Spinal cord (tissue), 10 donors: ENCODE measurements at places on chromosomes 3 and 15. TPM values are rescaled to one million over a fixed set of nuclear protein-coding genes. Genes with fewer than 3 reads are reported as not detected.
A peak's percentile ranks its signal among the peaks of the same experiment; 100 is the strongest.

The MOBP gene
- 433 TPM for total RNA-seq

The MST1R gene
- 0.88 TPM for total RNA-seq

The OR5K2 gene
- not detected for total RNA-seq

The VEPH1 gene
- 10.6 TPM for total RNA-seq

The MB21D2 gene
- total RNA-seq, result 9.5 TPM

The ZDHHC19 gene
- total RNA-seq, result 0.77 TPM

The ABHD17C gene
- 17.1 TPM for total RNA-seq

The DCBLD2 gene
- total RNA-seq, result 31.1 TPM

The CX3CR1 gene
- total RNA-seq, result 42.1 TPM

DNA sequence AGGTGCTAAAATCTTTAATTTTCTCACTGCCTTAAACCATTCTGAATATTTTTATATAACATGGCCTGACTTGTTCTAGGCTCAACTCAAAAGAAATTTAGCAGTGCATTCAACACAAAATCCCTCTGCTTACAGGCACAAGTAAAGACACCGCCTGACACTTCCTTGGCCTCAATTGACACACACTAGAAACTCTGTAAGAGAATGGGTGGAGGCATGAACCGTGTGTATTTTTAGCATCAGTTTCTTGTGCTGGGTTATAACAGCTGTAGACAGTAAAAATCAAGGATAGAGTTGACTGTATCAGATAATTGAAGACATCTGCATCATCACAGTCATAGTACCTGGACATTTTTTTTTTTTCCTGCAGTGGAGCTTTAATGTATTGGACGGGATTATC is 54.3 kb downstream of the SLC9A9 start:
- H3K36me3 ChIP-seq, result no peaks in the 10 kb centered on the region
- H3K4me1 ChIP-seq, result no peaks in the 10 kb centered on the region
- H3K4me3 ChIP-seq, result no peak overlapping the region
- H3K27me3 ChIP-seq, result no peaks in the 10 kb centered on the region

GRCh38 chr15:56759450-56759845 is 26.1 kb upstream of the ZNF280D start:
- H3K27me3 ChIP-seq, result no peaks in the 10 kb centered on the region
- H3K36me3 ChIP-seq, result no peaks in the 10 kb centered on the region
- no peak overlapping the region for H3K27ac ChIP-seq
- no peaks in the 10 kb centered on the region for H3K4me1 ChIP-seq
- H3K4me3 ChIP-seq, result no peak overlapping the region

DNA sequence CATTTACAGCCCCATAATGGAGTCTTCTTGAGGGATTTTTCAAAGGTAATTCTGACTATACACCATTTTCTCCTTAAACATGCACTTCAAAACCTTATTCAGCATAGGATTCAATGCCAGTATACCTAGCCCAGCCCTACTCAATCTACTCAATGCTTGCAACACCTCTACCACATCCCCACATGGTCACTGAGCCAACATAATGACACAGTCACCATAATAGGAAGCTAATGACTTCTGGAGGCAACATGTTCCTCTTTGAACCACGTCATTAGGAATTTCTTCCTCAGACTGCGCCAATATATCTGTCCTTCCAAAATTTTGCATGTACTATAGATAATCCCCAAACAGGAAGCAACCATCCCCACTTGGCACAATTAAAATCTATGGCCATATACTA is 153.9 kb upstream of the SETMAR start:
- no peaks in the 10 kb centered on the region for H3K27me3 ChIP-seq
- H3K4me1 ChIP-seq, result no peaks in the 10 kb centered on the region
- no peak overlapping the region for H3K27ac ChIP-seq
- no peak for DNase-seq
- no peak overlapping the region for H3K4me3 ChIP-seq
- H3K36me3 ChIP-seq, result no peaks in the 10 kb centered on the region

GRCh38 chr3:29334706-29335105 is 53.8 kb downstream of the RBMS3 start:
- peak overlapping the region; percentile 90 for H3K27ac ChIP-seq
- no peaks in the 10 kb centered on the region for H3K36me3 ChIP-seq
- H3K4me3 ChIP-seq, result no peak overlapping the region

DNA sequence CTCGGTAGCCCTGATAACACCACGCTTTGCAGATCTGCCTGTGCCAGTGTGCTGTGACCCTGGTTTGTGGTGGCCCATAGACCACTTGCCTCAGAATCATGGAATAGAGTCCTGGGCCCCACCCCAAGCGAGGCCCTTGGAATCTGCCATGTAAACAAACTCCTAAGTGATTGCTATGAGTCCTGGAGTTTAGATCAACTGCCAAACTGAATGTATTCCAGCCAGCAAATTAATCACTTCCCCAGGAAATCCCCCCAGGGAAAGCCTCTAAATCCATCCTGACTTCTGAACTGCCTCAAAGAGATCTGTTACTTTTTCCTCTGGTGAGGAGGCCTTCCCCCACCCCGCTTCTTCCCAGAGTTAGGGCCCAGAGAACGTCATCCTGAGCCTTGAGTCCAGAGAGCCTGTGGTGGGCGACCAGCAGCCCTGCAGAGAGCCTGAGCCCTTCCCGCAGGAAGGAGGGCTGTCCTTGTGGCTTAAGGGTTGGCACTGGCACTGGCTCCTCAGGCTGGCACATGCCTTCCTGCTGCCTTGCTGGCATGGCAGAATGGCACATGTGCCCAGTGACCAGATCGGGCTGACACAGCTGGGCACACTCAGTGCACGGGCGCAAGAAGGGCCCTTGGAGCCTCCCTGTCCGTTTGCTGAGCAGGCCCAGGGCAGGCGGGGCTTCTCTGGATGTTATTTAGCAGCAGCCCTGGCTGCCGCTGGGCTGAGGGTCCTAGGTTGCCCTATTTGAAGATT is 50.6 kb upstream of the PLXNA1 start:
- H3K27ac ChIP-seq, result no peak overlapping the region
- H3K4me1 ChIP-seq, result peaks cover 21% of the 10 kb centered on the region
- peaks cover 3% of the 10 kb centered on the region for H3K36me3 ChIP-seq
- DNase-seq, result no peak
- no peaks in the 10 kb centered on the region for H3K27me3 ChIP-seq
- H3K4me3 ChIP-seq, result no peak overlapping the region

- no peaks in the 10 kb centered on the region for H3K4me1 ChIP-seq
- H3K27ac ChIP-seq, result no peak overlapping the region
- H3K4me3 ChIP-seq, result no peak overlapping the region
- no peaks in the 10 kb centered on the region for H3K27me3 ChIP-seq
Measured at GRCh38 chr3:77837456-77838025, 797.6 kb downstream of the ROBO2 start.

DNA sequence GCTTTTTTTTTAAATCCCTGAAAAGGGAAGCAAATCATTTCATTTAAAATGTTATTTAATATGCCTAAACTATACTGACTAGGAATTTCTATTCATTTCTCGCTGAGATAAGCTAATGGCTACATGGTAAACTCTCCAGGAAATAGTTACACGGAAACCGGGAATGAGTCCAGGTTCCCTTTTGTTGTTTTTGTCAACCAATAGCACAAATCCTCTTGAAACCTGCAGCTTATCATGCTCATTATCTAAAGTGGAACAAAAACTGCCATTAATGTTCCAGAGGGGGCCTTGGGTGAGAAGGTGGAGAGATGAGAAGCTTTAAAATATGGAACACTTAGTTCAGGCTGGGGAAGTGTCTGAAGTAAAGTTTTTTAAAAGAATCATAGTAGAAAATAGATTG is 113.5 kb upstream of the ALCAM start:
- H3K4me3 ChIP-seq, result no peak overlapping the region
- no peak for DNase-seq
- no peak overlapping the region for H3K27ac ChIP-seq
- H3K27me3 ChIP-seq, result no peaks in the 10 kb centered on the region

DNA sequence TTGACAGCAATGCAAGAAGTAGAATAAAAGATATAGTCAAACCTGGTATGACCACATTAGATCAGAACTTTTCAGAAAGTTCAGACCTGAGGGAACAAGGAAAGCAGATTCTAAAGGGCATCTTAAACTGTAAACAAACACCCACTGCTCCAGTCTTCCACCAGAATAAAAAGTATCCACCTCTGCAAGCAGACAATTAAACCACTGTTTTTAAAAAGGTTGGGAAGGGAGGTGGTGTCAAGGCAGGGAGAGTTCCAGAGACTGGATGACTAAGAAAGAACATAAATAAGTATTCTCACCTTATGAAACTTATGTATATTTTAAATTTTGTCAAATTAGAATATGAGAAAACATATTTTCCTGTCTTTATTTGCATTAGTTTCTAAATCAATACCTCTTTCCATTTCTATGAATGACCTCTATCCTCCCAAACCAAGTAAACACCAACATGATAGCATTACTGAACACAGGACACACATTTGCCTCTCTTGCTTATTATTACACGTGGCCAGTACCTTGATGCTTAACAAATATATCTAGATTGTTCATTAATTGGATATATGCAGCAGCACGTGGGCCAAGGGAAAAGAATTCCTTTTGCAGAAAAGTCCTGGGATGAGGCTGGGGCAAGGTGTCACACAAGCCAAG is 31.6 kb downstream of the PIK3CB start:
- no peak overlapping the region for H3K27ac ChIP-seq
- no peaks in the 10 kb centered on the region for H3K4me1 ChIP-seq
- H3K4me3 ChIP-seq, result no peak overlapping the region
- DNase-seq, result no peak
- no peaks in the 10 kb centered on the region for H3K36me3 ChIP-seq

DNA sequence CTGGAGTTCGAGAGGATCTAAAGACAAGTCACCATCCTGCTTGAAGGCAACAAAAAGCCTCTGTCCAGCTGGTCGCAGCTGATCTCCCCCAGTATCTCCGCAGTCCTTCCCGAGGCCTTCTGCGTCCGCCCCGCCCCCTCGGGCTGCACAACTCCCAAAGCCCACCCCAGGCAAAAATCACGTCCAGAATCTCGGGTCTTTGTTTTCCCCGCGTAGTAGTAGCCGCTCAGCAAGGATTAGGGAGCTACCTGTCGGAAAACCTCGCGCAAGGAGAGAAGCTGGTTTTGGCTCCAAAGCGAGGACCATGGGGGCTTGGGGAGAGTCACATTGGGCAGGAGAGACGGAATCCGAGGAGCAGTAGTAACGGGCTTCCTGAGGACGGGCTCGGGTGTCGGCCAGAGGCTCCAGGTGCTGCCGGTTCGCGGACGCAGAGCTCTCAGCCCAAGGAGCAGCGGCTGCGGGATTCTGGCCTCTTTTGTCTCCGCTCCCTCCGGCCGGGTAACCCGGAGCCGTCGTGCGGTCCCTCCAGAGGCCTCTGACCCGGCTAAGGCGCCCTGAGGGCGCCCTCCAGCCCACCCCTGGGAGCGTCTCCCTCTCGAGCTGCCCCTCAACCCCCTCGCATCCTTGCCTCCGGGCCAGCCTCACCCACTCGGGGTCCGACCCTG is 401 bp downstream of the ZSCAN29 start:
- peaks cover 17% of the 10 kb centered on the region for H3K36me3 ChIP-seq
- peaks cover 17% of the 10 kb centered on the region for H3K4me1 ChIP-seq
- no peaks in the 10 kb centered on the region for H3K27me3 ChIP-seq
- peak overlapping the region; percentile 11 for H3K27ac ChIP-seq
- peak; percentile 14 for DNase-seq

- no peak overlapping the region for H3K27ac ChIP-seq
- no peaks in the 10 kb centered on the region for H3K4me1 ChIP-seq
- peaks cover 19% of the 10 kb centered on the region for H3K36me3 ChIP-seq
- H3K27me3 ChIP-seq, result peaks cover 6% of the 10 kb centered on the region
Measured at GRCh38 chr3:126413693-126414080, 19.0 kb downstream of the CFAP100 start.

GRCh38 chr3:179671747-179672242 is 19.0 kb downstream of the USP13 start:
- no peak overlapping the region for H3K27ac ChIP-seq
- H3K36me3 ChIP-seq, result no peaks in the 10 kb centered on the region
- no peaks in the 10 kb centered on the region for H3K27me3 ChIP-seq
- H3K4me1 ChIP-seq, result peaks cover 4% of the 10 kb centered on the region
- no peak overlapping the region for H3K4me3 ChIP-seq
